ENCODE measurements at places on chromosomes 2 and 18. TPM values are rescaled to one million over a fixed set of nuclear protein-coding genes. Genes with fewer than 3 reads are reported as not detected.
A peak's percentile ranks its signal among the peaks of the same experiment; 100 is the strongest.

Gene FBLN7
- total RNA-seq, result 3.9 TPM

Gene FOXI3
- total RNA-seq, result not detected

Gene APLF
- total RNA-seq, result 10.5 TPM

Gene AMER3
- not detected for total RNA-seq

DNA sequence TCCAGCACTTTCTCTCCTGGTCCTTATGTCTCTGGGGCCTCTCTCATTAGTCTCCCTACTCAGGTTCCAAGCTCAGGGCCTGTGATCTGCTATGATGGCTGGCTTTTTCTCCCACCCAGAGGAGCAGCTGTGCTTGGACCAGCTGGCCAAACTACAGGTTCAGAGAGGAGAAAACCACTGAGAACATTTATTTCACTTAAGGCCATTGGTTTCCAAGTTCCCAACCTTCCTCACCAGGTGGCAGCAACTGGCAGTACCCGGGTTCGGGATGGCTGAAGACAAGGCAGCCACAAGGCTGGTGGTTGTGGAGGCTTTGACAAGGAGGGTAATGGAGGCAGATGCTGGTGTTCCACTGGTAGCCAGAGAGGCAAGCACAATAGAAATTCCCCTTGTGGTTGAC is 29.9 kb upstream of the SELENOI start:
- H3K4me3 ChIP-seq, result no peak overlapping the region
- no peaks in the 10 kb centered on the region for H3K27me3 ChIP-seq
- no peaks in the 10 kb centered on the region for H3K4me1 ChIP-seq
- no peak for DNase-seq

DNA sequence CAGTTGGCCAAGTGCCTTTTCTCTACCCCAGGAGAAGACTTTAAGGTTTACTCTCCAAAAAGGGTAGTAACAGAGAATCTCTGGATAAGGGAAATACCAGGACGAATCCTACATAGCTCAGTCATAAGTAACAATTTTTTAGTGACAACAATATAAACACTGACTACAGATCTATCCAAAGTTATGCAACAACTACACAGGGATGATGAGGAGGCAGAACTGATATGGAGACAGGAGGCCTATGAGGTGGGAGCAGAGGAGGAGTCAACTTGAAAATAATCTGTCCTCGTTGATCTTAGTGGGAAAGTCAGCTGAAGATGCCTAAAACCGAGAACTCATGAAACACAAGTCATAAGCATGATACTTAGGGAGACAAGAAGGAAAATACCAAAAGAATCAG is 40.2 kb downstream of the SLC35F5 start:
- peaks cover 58% of the 10 kb centered on the region for H3K36me3 ChIP-seq
- H3K27ac ChIP-seq, result no peak overlapping the region
- no peak overlapping the region for H3K4me3 ChIP-seq
- no peak for DNase-seq
- no peaks in the 10 kb centered on the region for H3K27me3 ChIP-seq

- peak; percentile 65 for DNase-seq
- no peak overlapping the region for H3K4me3 ChIP-seq
- peaks cover 3% of the 10 kb centered on the region for H3K27me3 ChIP-seq
- H3K4me1 ChIP-seq, result no peaks in the 10 kb centered on the region
- peaks cover 11% of the 10 kb centered on the region for H3K36me3 ChIP-seq
Measured at GRCh38 chr2:26144953-26145680, 27.8 kb upstream of the GAREM2 start.

DNA sequence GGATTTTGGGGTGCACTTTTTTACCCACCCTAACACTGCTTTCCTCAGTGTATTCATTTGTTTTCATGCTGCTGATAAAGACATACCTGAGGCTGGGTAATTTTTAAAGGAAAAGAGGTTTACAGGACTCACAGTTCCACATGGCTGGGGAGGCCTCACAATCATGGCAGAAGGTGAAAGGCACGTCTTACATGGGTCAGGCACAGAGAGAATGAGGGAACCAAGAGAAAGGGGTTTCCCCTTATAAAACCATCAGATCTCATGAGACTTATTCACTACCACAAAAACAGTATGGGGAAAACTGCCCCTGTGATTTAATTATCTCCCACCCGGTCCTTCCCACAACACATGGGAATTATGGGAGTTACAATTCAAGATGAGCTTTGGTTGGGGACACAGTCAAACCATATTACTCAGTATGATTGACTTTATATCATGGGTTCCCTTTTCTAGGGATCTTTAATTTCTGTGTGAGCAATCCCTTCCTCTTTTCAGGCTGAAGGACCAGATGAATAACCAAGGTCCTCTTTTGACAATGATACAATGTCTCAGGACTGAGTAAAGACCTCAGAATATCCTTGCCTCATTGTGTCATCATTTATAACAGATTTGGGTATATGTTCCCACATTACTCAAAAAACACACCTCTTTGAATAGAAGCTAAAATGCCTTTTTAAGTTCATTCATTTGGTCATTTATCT is 100.1 kb upstream of the TRIB2 start:
- no peak for DNase-seq
- H3K27ac ChIP-seq, result no peak overlapping the region
- H3K4me3 ChIP-seq, result no peak overlapping the region
- H3K4me1 ChIP-seq, result peaks cover 31% of the 10 kb centered on the region

DNA sequence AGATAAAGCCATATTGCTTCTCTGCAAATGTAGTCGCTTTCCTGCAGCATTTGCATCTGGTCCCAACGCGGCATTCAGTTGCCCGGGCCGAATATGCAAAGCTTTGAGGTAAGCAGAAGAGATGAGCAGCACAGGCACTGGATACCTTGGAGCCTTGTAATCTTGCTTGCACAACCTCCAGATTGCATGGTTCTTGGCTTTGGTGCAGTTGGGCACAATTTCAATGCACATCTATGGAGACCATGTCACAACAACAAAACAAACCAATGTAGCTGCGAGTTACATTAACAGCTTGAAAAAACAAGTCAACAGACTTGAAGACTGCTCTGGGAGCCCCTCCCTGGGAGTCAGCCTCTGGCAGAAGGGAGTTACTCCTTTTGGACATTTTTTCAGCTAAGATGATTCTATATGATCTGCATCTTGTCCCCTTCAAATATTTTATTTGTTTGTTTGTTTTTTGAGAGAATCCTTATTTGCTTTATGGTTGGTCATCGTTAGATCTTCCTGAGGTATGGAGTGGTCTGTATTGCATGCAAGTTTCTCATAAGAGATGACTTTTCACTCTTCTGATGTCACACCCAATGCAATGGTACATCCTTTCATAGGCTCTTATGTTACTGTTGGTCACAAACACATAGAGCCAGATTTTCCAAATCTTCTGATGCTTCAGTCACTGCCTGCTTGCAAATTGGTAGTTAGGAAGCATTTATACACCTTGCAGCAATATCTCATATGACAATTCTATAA is 113.5 kb downstream of the EFEMP1 start:
- no peaks in the 10 kb centered on the region for H3K27me3 ChIP-seq
- no peak overlapping the region for H3K4me3 ChIP-seq
- H3K36me3 ChIP-seq, result no peaks in the 10 kb centered on the region
- H3K4me1 ChIP-seq, result peaks cover 13% of the 10 kb centered on the region
- DNase-seq, result no peak
- no peak overlapping the region for H3K27ac ChIP-seq

DNA sequence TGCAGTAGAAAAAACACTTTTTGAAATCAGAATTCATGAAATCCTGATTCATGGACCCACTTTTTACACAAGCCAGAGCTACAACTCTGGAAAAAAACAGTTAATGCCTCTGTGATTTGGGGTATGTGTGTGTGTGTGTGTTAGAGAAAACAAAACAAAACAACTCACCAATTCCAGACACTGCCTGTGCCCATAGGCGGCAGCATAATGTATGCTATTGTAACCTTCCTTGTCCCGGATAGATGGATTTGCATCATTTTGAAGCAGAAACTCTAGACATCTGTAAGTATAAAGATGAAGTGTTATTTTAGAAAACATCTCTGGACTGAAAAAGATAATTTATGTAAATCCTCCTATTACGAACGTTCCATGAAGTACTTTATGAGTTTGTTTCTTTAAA is 152.0 kb upstream of the PGAP1 start:
- H3K4me3 ChIP-seq, result no peak overlapping the region
- no peak for DNase-seq
- no peaks in the 10 kb centered on the region for H3K36me3 ChIP-seq
- no peak overlapping the region for H3K27ac ChIP-seq

GRCh38 chr2:198351647-198352046 is 547.3 kb downstream of the PLCL1 start:
- no peak overlapping the region for H3K27ac ChIP-seq
- DNase-seq, result no peak
- no peaks in the 10 kb centered on the region for H3K36me3 ChIP-seq

DNA sequence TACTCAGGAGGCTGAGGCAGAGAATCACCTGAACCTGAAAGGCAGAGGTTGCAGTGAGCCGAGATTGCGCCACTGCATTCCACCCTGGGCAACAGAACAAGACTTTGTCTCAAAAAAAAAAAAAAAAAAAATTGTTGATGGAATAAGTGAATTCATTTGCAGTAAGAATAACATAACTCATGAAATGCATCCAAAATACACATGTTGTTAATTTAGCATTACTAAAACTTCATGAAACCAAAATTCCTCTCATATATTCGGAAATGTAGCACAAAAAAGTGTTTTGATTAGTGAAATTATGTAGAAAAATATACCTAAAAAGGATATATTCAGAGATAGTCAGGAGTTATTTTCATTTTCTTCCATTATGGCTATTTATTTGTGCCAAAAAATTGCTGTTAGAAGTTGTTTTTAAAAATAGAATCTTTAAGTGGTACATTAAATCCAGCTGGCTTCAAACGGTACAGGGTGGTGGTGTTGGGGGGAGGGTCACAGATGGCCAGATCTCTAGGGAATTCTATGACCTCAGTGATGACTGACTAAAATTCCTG is 78.2 kb upstream of the UGP2 start:
- H3K27ac ChIP-seq, result no peak overlapping the region
- peak; percentile 14 for DNase-seq
- H3K36me3 ChIP-seq, result no peaks in the 10 kb centered on the region
- H3K27me3 ChIP-seq, result no peaks in the 10 kb centered on the region

- H3K4me3 ChIP-seq, result no peak overlapping the region
- H3K4me1 ChIP-seq, result no peaks in the 10 kb centered on the region
- no peaks in the 10 kb centered on the region for H3K27me3 ChIP-seq
- DNase-seq, result no peak
Measured at GRCh38 chr2:73839653-73840411, 11.1 kb downstream of the STAMBP start.

GRCh38 chr18:74367905-74368304 is 52.3 kb downstream of the C18orf63 start:
- H3K4me1 ChIP-seq, result peaks cover 7% of the 10 kb centered on the region
- DNase-seq, result no peak
- H3K27ac ChIP-seq, result no peak overlapping the region
- no peaks in the 10 kb centered on the region for H3K36me3 ChIP-seq
- no peak overlapping the region for H3K4me3 ChIP-seq

DNA sequence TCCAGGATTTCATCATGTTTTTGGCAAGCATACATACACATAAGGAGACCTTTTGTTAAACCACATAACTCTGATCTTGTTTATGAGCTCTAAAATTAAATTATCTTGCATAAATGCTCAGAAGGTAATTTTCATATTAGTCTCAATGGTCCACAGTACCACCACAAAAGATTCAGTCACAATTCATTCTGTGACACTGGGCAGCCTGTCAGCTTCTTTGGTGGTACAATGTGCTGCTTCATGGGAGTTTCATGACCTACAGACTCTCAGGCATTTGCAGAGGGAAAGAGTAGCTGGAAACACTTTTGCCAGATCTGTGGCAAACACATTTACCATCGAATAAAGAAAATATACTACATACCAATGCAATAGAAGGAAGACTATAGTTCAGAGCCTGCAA is 51.3 kb upstream of the ZNF397 start:
- H3K36me3 ChIP-seq, result no peaks in the 10 kb centered on the region
- DNase-seq, result no peak
- H3K27me3 ChIP-seq, result no peaks in the 10 kb centered on the region
- peak overlapping the region; percentile 23 for H3K27ac ChIP-seq
- no peak overlapping the region for H3K4me3 ChIP-seq

DNA sequence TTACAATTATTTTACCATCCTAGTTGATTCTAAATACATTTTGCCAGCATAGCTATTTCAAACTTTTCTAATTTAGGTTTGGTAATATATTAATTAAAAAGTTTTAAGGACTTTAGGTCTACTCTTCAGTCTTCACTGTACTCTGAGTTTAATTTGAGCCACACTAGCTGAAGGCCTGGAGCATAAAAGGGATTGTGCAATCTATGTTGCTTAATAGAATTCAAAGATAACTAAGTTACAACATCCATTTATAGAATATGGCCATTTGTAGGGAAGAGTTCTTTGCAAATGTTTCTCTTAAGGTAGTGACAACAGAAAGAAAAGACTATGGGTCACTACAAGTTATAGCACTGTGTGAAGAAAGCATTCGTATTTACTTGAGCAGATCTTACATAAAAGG is 702.2 kb upstream of the NRXN1 start:
- no peak for DNase-seq
- no peaks in the 10 kb centered on the region for H3K27me3 ChIP-seq
- H3K4me3 ChIP-seq, result no peak overlapping the region
- H3K36me3 ChIP-seq, result no peaks in the 10 kb centered on the region
- no peak overlapping the region for H3K27ac ChIP-seq

DNA sequence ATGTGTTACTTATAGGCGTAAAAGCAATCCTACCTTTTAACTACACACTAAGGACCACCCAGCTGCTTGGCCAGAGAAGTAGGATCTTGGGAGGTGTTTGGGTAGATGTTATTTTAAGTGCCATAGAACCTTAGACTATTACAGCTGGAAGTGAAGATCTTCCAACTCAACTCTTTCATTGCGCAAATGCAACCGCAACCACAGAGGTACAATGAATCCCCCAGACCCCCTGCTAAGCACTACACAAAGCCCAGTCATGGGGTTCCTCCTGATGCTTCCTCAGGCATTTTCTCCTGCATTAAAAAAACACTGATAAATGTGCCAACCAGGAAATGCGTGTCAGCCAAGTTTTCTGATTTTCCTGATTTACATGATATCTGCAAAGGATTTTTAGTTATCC is 246.0 kb downstream of the LRRTM1 start:
- H3K4me1 ChIP-seq, result no peaks in the 10 kb centered on the region
- H3K27ac ChIP-seq, result no peak overlapping the region
- no peak overlapping the region for H3K4me3 ChIP-seq
- DNase-seq, result no peak
- no peaks in the 10 kb centered on the region for H3K36me3 ChIP-seq

DNA sequence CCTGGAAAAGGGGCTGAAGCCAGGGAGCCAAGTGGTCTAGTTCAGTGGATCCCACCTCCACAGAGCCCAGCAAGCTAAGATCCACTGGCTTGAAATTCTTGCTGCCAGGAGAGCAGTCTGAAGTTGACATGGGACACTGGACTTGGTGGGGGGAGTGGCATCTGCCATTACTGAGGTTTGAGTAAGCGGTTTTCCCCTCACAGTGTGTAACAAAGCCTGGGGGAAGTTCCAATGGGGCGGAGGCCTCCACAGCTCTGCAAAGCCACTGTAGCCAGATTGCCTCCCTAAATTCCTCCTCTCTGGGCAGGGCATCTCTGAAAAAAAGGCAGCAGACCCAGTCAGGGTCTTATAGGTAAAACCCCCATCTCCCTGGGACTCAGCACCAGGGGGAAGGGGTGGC is 144.4 kb downstream of the PTPRM start:
- no peaks in the 10 kb centered on the region for H3K27me3 ChIP-seq
- H3K36me3 ChIP-seq, result no peaks in the 10 kb centered on the region
- H3K27ac ChIP-seq, result no peak overlapping the region
- no peak overlapping the region for H3K4me3 ChIP-seq
